Progenitor cell of endocrine pancreas (in vitro differentiated cells): ENCODE measurements at places on chromosomes 3 and 15.

GRCh38 chr3:190616637-190617036, 102.8 kb downstream of the IL1RAP start:
- DNase-seq = no peak

- DNase-seq = no peak
Observed at GRCh38 chr3:13266651-13267362, 153.3 kb downstream of the NUP210 start.

DNA sequence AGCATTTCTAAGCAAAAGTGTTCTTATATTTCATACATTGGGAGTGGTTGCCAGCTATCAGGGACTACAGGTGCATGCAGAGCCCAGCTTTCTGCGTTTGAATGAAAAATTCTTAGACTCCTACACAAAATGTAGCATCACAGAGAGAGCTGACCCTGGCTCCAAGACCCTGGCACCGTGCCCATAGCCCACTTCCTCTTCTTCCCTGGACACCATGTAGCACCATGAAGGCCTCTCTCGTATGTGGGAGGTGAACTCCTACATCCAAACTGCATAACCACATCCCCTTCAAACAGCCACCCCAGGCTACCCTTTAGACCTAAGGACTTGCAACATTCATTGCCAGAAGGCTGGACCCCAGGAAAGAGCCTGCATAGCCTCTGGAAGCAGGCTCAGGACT, 35.8 kb upstream of the ATOSA start:
- no peak for DNase-seq

DNA sequence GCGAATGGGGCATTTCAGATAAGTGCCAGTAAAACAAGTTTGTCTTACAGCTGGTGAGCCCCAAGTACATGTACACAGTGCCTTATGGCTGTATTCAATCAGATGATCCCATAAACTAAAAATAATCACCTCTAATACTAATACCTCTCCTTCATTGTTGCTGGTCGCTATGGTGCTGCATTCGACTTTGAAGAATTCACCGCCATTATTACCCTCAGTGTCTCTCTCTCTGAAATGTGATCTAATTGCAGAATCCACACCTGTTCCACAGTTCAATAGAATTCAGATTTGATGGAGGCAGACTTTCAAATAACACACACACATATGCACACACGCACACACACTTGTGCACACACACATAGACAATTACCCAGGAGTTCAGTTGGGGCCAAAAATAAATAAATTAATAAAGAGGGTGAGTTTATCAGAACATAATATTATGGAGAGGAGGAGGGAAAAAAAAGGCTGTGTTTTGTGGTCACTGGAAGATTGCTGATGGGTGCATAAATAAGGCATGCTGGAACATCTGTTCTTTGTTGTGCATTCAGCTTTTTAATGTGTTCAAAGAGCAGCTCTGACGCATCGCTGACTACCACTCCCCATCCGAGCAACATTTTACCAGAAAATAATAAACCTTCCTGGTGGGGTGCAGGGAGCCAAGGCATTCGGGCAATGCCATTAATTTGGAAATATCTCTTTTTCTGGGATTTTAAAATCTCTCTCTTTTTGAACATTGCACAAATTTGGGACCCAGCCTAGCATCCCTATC, 235.7 kb downstream of the SATB1 start:
- no peak for DNase-seq
